HCT116 (cell line): ENCODE measurements at places on chromosomes 6 and 20. TPM values are rescaled to one million over a fixed set of nuclear protein-coding genes. Genes with fewer than 3 reads are reported as not detected.

VGLL2 gene
- total RNA-seq: not detected

GABRR1 gene
- total RNA-seq: not detected

AFDN gene
- total RNA-seq: 59.4 TPM

GRCh38 chr20:58654337-58654736 is 3.3 kb downstream of the STX16 start:
- no peak overlapping the region for H3K27ac ChIP-seq
- no peak overlapping the region for H3K4me3 ChIP-seq
- no peaks in the 10 kb centered on the region for H3K27me3 ChIP-seq
- H3K36me3 ChIP-seq: peaks cover 3% of the 10 kb centered on the region
